ENCODE measurements at places on chromosomes 16 and 17. TPM values are rescaled to one million over a fixed set of nuclear protein-coding genes. Genes with fewer than 3 reads are reported as not detected.

Gene MYCBPAP
- 1.6 TPM for total RNA-seq

Gene ZNF174
- 4.7 TPM for total RNA-seq

Gene P2RX5
- 0.71 TPM for total RNA-seq

Gene FN3K
- total RNA-seq, result 4.9 TPM

Gene MYL4
- total RNA-seq, result not detected

Gene HOXB9
- not detected for total RNA-seq

Gene BFAR
- total RNA-seq, result 57.2 TPM

Gene ZNF785
- 7.9 TPM for total RNA-seq

Gene ATP2C2
- total RNA-seq, result under 0.01 TPM

Gene ZNRF1
- total RNA-seq, result 9.6 TPM

Gene TBC1D3E
- not detected for total RNA-seq

Gene PLA2G10
- not detected for total RNA-seq

Gene TAC4
- total RNA-seq, result not detected

Gene UBN1
- total RNA-seq, result 16.5 TPM

Gene CDH1
- total RNA-seq, result 0.09 TPM

Gene ACD
- 9.5 TPM for total RNA-seq

Gene CHST5
- not detected for total RNA-seq

Gene OXLD1
- total RNA-seq, result 30.7 TPM

Gene TBC1D28
- total RNA-seq, result not detected

Gene TUBG1
- 15.2 TPM for total RNA-seq

Gene SECTM1
- 15.6 TPM for total RNA-seq

Gene ABCA9
- total RNA-seq, result 10.0 TPM

Gene HBA2
- total RNA-seq, result not detected

Gene VASN
- 86.0 TPM for total RNA-seq

Gene MYH3
- total RNA-seq, result 0.43 TPM

Gene FAM222B
- 3.0 TPM for total RNA-seq

Gene RDM1
- total RNA-seq, result 0.09 TPM

Gene ADAT1
- total RNA-seq, result 30.6 TPM

Gene NPIPA2
- total RNA-seq, result not detected

Gene CPHXL2
- not detected for total RNA-seq

Gene BRCA1
- 5.1 TPM for total RNA-seq

Gene GPR139
- total RNA-seq, result not detected

Gene WNT9B
- not detected for total RNA-seq

Gene KRTAP2-3
- total RNA-seq, result not detected

Gene DNAAF8
- total RNA-seq, result 1.4 TPM

Gene KRTAP4-5
- not detected for total RNA-seq

Gene NXPH3
- total RNA-seq, result 0.14 TPM
